ENCODE measurements at places on chromosomes 13 and 19.
A peak's percentile ranks its signal among the peaks of the same experiment; 100 is the strongest.

DNA sequence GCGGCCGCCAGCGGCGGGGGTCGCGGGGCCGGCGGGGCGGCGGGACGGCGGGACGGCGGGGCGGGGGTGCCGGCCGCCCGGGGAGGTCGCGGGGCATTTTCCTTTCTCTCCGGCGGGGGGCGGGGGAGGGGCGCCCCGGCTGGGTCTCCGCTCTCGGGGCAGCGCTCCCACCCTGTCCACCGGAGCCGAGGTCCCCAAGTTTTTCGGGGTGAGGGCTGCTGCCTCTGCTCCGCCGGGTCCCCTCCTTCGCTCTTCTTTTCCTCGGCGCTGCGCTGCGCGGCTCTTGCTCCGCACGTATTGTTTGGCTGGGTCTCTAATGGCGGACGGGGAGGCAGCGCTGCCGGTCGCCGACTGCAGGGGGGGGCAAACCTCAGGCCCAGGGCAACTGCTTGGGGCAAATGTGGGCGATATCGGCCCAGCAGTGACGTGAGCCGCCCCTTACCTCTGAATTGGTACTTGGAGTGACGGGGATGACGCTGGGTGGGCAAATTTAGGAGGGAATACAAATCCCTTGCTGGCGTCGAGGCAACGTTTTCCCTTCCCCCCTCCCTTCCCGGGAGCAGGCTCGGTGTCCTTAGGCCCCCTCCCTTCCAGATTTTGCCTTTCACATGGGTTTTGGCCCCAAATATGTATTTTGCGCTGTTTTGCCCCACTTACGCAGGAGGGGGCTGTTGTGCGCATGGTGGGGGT, 759 bp downstream of the ZMYM2 start:
- DNase-seq, result peak; percentile 75

- DNase-seq, result no peak
Observed at GRCh38 chr13:65911546-65912193, 1318.5 kb downstream of the PCDH9 start.

DNA sequence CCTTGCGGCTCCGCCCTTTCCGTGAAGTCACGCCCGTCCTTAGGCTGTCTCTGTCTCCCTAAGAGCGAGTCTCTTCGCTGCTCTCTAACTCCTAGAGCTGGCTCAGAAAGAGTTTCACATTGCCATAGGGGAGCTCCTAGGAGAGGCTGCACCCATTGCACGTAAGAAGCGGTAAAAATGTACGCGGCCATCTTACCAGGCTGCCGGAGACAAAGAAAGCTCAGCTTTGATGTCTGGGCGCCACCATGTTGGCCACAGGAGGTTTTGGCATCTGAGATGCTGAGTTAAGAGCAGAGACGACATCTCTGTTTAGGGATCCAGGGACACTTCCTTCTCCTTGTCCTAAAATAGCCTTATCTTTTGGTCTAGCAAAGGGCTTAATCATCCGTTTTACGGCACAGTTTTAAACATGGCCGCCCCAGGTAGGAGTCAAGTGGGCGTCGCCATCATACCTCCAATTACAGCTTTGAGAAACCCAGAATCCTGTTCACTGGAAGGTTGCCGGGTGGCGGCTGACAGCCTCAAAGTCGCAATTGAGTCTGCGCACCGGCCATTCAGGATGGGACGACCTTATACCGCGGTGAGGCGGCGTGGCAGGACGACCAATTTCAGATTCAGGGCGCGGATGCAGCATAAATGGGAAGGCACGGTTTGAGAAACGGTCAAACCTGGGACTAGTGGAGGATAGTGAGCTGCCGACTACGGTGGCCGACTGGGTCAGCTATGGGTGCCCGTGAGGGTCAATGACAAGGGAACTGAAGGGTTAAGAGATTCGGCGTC, at the start of gene ZNF793:
TSS of gene ZNF793 (plus strand) at position 553 of the 780 bp plus-strand sequence. CDS start 16,501 bp downstream, outside the sequence.
- DNase-seq, result peak; percentile 95

GRCh38 chr13:111210544-111211469, 95.7 kb downstream of the ARHGEF7 start:
- DNase-seq, result peak; percentile 94

GRCh38 chr19:8504919-8505318, 2.5 kb upstream of the PRAM1 start:
- no peak for DNase-seq

- DNase-seq, result peak; percentile 59
Observed at GRCh38 chr13:38763446-38764381, 76.8 kb downstream of the FREM2 start.

DNA sequence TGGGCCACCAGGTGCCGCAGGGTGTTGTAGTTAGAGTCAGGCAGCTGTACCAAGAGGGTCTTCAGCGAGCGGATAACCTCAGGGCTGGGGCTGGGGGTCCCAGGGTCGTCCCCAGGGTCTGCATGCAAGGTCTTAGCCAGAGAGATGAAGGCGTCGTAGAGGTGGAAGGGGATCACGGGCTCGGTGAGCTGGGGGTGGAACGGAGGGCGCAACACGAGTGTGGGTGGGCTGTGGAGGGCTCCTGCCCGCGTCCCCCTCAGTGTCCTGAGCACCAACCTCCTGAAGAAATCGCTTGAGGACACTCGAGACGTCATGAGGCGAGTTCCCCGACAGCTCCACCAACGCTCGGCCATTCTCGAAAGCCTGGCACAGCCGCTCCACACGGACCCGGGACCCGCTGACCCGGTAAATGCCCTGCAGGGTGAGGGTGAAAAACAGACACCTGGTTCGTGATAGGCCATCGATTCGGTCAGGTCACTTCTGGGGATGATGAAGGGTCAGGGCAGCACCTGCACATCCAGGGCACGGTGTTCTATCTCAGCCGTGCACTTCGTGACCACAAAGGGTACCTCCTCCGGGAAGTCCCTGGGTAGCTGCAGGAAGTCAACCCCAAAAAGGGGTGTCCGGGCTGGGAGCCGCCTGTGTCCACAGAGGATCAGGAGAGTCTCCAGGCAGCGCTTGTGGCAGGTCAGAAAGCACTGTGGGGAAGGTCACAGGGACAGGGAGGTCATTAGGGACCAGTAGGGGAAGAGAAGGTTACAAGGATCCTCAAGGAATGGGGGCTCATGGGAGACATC, 6.7 kb upstream of the LPAR2 start:
- DNase-seq, result no peak

GRCh38 chr13:85379433-85379832, 419.8 kb downstream of the SLITRK6 start:
- DNase-seq, result no peak

DNA sequence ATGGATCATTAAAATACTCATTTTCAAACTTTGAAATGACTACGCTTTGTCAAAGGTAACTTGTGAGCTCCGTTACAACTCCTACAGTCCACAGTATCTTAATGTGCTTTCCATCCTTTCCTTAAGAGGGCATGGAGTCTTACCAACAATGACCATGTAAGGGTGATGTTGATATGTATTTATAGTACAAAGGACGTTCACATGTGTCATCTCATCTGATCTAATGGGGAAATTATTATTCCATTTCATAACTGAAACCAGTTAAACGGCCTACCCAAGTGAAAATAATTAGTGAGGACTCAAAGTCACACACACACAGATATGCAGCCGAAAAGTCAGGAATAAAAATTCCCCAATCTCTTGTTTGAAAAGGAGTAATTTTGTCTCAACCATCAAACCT, 9.6 kb downstream of the USP12 start:
- no peak for DNase-seq

DNA sequence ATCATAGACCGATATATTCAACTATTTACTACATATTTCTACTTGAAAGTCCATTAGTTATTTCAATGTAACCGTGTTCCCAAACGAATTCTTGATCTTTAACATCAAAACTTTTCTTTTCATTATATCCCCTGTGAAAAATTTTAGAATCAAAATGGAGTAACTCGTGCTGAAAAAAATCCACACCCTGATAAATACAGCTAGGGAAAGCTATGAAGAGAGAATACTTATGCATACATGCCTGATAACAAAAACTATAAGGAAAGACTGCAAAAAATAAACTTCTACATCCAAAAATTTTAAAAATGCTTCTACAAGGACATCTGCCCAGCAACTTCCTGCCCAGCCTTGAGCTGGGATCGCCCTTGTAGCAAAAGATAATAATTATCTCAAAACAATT, 2458.3 kb upstream of the PCDH20 start:
- no peak for DNase-seq

DNA sequence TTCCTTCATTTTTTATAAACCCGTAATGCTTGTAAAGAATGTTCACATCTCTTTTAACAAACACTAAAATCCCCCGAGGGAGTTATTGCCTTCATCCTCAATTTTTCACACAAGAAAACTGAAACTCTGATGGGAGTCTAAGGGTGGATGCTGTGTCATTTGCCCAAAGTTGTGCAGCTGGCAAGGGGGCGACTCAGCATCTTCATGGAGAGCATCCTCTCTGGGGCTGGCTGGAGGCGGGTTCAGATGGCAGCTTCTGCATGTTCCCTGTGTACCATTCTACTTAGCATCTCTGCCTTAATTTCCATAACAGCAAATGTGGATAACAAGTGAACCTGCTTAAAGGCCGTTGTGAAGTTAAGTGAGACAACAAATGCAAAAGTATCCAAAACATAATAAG, 256.4 kb downstream of the IRS2 start:
- no peak for DNase-seq

DNA sequence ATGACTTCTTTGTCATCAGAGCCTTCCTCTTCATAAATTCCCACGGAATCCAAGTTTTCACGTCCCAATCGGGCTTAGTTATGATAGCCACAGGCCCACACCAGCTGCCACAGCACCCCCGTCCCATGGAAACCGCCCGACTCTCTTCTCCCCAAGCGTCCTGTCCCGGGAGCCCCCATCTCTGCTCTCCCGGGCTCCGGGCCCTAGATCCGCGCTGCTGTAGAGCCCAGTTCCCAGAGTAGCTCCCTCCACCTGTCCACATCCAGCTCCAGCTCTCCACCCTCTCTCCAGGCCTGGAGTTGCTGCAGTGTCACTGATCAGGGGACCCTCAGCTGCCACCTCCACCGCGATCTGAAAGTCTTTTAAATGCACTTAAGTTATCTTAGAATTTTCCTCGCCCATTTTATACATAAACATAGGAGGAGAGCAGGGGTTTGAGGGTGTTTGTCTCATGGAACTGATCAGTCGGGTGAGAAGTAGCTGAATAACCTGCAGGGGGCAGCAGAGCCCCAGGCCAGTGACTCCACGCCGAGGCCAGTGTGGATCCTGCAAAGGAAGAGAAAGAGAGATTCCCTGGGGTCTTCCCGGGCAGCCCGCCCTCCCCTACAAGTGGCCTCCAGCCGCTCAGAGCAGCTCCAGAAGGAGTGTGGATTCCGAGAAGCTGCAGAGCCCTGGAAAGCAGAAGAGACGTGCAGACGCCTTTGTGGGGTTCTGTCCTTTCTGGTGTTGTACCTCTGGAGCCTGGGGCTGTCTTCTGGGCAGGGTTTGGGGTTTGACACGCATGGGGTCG, 1.1 kb upstream of the ZNF763 start:
- peak; percentile 70 for DNase-seq

- peak; percentile 71 for DNase-seq
Observed at GRCh38 chr13:100657881-100658315, 16.7 kb downstream of the TMTC4 start.

DNA sequence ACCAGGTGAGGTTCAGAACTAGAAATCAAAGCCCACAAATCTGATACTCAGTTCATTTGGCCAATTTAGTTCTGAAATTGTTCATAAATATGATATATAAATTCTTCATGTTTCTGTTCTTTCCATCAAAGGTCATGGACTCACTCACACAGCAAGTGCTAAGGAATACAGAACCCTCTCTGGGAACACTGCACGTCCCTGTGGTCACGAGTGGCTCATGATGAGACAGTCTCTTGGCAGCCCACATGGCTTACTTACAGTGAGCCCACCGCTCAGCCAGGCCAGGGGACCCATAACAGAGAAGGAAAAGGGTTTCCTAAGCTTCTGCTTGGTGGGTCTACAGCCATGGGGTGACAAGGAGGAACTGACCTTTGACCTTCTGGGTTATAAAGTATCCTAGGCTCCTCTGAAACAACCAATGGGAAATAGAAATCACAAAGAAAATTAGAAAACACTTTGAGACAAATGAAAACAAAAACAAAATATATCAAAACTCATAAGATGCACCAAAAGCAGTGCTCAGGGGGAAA, 67.4 kb downstream of the CDADC1 start:
- peak; percentile 30 for DNase-seq

GRCh38 chr19:940591-941291, 14.9 kb downstream of the ARID3A start:
- peak; percentile 88 for DNase-seq

DNA sequence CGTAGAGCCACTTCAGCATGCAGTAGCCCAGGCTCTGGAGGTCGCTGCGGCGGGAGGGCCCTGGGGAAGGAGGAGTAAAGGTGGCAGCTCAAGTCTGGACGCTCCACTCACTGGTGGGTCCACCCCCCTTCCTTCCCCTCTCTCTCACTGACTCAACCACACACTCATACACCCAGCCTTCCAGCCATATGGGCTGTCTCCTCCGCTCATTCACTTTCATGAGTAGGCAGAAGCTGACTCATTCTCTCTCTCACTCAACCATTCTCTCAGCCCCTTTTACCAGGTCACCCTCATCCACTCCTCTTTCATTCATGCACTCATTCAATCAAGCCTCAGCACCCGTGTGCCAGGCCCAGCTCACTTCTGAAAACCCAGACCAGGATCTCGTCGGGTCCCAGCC, 27.5 kb upstream of the SIGLEC11 start:
- DNase-seq, result peak; percentile 42

DNA sequence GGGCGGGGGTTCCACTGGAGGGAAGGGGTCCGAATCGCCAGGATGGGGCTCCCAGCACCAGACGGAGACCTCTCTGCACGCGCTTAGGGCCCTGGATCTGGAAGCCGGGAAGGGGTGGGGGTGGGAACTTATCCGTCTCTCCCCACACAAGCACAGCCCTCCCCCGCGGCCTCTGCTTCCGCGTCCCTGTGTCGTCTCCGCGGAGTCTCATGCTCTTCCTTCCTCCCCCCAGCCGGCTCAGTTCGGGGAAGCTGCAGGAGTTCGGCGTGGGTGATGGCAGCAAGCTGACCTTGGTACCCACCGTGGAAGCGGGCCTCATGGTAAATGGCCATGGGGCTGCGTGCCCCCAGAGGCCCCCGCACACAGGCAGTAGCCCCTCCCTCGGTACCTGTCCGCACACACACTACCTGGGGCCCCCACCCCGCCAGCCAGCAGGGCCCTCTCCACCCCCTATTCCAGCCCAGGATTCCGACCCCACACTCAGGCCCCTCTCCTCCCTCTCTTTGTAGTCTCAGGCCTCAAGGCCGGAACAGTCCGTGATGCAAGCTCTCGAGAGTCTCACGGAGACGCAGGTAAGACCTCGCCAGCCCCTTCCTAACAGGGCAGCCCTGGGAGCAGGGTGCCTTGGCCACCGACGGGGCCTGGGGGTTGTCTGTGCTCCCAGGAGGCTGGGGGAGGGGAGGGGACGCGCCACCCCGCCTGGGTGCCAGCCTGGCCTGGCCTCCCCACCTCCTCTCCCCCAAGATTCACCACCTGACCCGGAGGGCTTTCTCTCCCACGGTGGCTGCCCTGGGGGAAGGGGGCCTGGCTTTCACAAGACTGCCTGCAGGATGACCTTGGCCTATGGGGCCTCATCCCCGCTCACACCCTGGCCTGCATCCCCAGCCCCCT, 3.2 kb downstream of the MIDN start:
- peak; percentile 70 for DNase-seq

GRCh38 chr13:110815471-110816204, 99.2 kb downstream of the ANKRD10 start:
- peak; percentile 15 for DNase-seq

Data from astrocyte of the hippocampus (primary cell).